ENCODE measurements at places on chromosomes 6 and 20.

- no peak for DNase-seq
These were observed 107.2 kb upstream of the PLEKHG1 start for GRCh38 chr6:150492507-150492906.

DNA sequence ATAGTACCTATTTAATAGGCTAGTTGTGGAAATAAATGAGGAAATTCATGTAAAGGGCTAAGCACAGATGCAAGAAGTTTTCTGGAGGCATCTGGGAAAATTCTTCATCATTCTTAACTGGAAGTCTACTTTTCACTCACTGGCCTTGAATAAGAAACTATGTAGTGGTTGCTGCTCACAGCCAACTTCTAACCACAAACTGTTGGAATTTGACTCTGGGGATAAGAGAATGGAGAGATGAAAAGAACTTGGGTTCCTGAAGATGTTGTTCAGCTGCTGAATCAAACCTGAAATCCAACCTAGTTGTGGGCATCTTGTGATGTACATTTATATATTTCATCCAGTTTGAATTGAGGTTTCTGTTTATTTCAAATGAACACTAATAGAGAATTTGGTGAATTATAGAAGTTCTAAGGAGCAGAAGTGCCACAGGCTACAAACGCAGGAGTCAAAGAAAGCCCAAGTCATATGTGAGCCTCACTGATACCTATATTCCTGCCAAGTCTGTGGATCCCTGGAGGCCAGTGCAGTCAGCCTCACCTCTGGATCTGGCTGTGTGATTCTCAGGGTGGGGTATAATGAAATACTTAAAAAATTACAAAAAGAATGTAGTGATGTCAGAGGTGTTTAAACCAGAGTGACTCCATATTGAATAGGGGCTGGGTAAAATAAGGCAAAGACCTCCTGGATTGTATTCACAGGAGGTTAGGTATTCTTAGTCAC lies 18.7 kb upstream of the MEI4 start:
- DNase-seq, result no peak

GRCh38 chr6:42389736-42390135 lies 62.0 kb downstream of the TRERF1 start:
- no peak for DNase-seq

DNA sequence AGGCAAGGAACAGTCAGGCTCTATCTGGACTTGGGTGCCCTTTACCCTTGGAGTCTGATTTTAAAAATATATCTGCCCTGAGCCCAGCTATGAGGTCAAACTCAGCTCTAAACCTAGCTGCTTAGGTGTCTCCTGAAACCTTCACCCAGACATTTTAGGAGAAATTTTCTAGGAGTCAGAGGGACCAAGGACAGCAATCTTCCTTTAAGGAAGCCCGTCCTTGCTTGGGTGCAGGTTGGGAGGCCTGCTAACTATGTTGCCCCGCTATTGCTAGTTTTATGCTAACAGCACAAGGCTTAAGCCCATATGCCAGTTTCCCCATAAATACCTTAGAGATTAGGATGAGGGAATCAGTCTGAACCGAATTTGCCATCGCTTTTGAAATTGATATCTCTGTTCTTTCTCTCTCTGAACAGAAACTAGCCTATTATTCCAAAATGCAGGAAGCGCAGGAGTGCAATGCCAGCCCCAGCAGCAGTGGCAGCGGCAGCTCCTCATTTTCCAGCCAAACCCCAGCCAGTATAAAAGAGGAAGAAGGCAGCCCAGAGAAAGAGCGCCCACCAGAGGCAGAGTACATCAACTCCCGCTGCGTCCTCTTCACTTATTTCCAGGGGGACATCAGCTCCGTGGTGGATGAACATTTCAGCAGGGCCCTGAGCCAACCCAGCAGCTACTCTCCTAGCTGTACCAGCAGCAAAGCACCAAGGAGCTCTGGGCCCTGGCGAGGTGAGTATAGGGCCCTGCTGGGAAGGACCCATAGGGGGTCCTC lies 2.6 kb downstream of the VGLL2 start:
- DNase-seq, result no peak

GRCh38 chr6:139962654-139963347 lies 588.4 kb upstream of the CITED2 start:
- DNase-seq, result no peak

GRCh38 chr6:145630598-145630997 lies 104.7 kb downstream of the EPM2A start:
- DNase-seq, result no peak

DNA sequence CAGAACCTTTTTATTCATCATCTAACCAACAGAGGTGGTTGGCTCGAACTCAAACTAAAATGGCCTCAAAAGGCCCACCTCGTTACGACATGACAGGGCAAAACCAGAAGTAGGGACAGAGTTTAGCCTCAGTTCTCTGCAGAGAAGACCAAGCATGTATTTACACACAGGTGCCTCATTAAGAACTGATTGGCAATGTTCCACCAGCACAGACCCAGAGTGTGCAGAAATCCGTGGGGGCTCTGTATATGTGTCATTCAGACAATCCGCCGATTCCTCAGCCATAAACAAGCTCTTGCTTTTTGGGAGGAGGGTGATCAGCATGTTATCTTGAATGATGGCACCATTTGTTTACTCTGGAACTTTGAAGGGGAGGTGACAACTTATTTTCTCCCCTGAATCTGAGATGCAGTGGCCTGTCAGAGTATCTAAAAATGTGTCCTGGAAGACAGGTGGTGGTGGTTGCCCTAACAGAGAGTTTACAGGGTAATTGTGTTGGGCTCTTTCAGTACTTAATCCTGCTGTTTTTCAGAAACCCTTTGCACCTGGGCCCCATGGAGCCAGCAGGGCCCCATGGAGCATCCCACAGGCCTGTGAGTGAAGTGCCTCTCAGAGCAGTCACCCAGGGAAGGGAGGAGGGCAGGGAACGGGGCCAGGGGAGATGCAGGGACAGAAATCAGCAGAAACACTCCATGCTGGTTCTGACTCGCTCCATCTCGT lies 29.1 kb upstream of the C20orf203 start:
- DNase-seq, result no peak

GRCh38 chr6:70309243-70309642 lies 6.4 kb upstream of the COL9A1 start:
- no peak for DNase-seq

Measured in central memory CD4-positive, alpha-beta T cell (primary cell).